ENCODE measurements at places on chromosomes 11 and 22.
A peak's percentile ranks its signal among the peaks of the same experiment; 100 is the strongest.

- no peak overlapping the region for H3K4me3 ChIP-seq
- H3K27ac ChIP-seq: no peak overlapping the region
- peaks cover 7% of the 10 kb centered on the region for H3K4me1 ChIP-seq
- DNase-seq: no peak
- peaks cover 45% of the 10 kb centered on the region for H3K27me3 ChIP-seq
Observed at GRCh38 chr11:46332093-46332567, 15.1 kb upstream of the DGKZ start.

GRCh38 chr11:14075118-14076078 lies 112.9 kb downstream of the SPON1 start:
- no peak overlapping the region for H3K27ac ChIP-seq
- DNase-seq: peak; percentile 42
- H3K4me1 ChIP-seq: no peaks in the 10 kb centered on the region
- no peaks in the 10 kb centered on the region for H3K36me3 ChIP-seq
- no peak overlapping the region for H3K4me3 ChIP-seq

- no peak overlapping the region for H3K4me3 ChIP-seq
- no peaks in the 10 kb centered on the region for H3K27me3 ChIP-seq
- H3K36me3 ChIP-seq: no peaks in the 10 kb centered on the region
- DNase-seq: no peak
Observed at GRCh38 chr22:39092111-39092862, 4.8 kb upstream of the APOBEC3H start.

GRCh38 chr11:111347002-111347722 lies 31.9 kb downstream of the POU2AF1 start:
- H3K4me1 ChIP-seq: no peaks in the 10 kb centered on the region
- H3K27me3 ChIP-seq: peaks cover 6% of the 10 kb centered on the region
- no peak overlapping the region for H3K4me3 ChIP-seq
- H3K36me3 ChIP-seq: no peaks in the 10 kb centered on the region
- no peak for DNase-seq

DNA sequence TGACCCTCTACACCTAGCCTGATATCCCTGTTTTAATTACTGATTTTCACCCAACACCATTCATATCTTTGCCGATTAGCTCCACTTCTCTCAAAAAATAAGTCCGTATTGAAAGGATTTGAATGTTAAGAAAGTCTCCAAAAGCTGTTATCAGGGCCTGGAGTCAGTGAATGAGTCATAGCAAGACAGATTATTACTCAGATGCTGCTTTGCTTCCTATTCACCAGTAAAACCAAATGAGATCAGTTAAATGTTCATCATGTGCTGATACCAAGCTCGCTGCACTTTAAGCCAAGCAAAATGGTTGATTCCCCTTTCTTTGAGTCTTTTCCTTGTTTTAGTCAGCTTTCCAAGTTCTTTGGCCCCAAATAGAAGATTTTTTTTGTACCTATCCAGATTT lies 228.4 kb downstream of the FAT3 start:
- H3K27me3 ChIP-seq: no peaks in the 10 kb centered on the region
- peak; percentile 92 for DNase-seq
- no peak overlapping the region for H3K27ac ChIP-seq
- H3K4me3 ChIP-seq: no peak overlapping the region

DNA sequence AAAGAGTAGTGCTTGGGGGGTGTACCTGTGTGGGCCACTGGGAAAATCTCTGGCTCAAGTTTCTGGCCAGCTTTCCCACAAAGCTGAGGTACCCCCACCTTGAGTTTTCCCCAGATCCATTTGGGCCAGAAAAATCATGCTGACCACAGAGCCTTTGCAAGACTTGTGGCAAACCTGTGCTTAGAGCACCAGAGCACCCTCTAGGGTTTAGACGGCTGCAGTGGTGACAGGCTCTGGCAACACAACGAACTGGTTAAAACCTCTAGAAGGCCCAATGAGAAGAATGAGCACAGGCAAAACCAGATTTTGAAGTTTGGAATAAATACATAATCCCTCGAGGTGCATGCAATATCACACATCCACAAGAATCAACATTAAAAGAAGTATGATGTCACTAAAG lies 290.7 kb upstream of the FOLH1 start:
- no peaks in the 10 kb centered on the region for H3K36me3 ChIP-seq
- no peaks in the 10 kb centered on the region for H3K27me3 ChIP-seq
- no peak for DNase-seq
- no peak overlapping the region for H3K27ac ChIP-seq
- no peaks in the 10 kb centered on the region for H3K4me1 ChIP-seq

- no peak for DNase-seq
- H3K27ac ChIP-seq: no peak overlapping the region
- no peaks in the 10 kb centered on the region for H3K27me3 ChIP-seq
Observed at GRCh38 chr11:130854483-130854882, 61.8 kb downstream of the SNX19 start.

- no peak overlapping the region for H3K4me3 ChIP-seq
- peak; percentile 50 for DNase-seq
- H3K4me1 ChIP-seq: peaks cover 26% of the 10 kb centered on the region
- H3K27ac ChIP-seq: no peak overlapping the region
Observed at GRCh38 chr22:39290724-39291161, 28.7 kb downstream of the RPL3 start.

DNA sequence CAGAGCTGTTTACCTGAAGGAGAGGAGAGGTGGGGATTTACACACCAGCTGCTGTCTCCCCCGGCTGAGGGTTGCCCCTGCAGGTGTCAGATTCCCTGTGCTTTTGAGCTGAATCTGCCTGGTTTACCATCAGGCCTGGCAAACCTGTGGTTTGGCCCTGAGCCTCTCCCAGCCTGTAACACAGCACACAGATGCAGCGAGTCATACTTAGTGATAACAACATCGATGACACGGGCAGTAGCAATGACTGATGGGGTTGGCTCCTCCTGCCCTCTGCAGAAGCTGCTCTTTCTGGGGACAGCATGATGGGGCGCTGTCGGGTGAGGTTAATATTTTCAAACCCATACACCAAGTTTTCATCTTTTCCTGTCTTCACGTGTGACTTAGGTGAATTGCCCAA lies 380.0 kb upstream of the B3GAT1 start:
- no peaks in the 10 kb centered on the region for H3K4me1 ChIP-seq
- H3K36me3 ChIP-seq: no peaks in the 10 kb centered on the region
- no peak for DNase-seq
- no peak overlapping the region for H3K4me3 ChIP-seq
- H3K27me3 ChIP-seq: no peaks in the 10 kb centered on the region

DNA sequence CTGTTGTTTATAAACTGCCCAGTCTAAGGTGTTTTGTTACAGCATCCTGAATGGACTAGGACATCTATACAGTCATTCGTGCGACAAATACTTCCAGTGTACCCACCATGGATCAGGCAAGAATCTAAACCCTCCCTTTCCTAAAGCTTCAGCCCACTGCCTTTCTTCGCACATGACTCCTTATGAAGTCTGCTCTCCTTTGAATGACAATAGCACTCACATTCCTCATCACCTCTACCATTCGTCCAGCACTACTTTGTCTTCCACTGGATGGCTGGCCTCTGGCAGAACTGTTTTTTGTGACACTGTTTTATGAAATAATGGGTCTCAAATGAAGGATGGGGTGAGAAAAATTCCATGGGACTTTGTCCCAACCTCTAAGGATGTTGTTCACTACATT lies 89.8 kb upstream of the LIN7C start:
- H3K4me3 ChIP-seq: no peak overlapping the region
- DNase-seq: no peak
- H3K36me3 ChIP-seq: no peaks in the 10 kb centered on the region

- peaks cover 6% of the 10 kb centered on the region for H3K4me1 ChIP-seq
- H3K4me3 ChIP-seq: no peak overlapping the region
- H3K27ac ChIP-seq: peak overlapping the region; percentile 32
- peak; percentile 12 for DNase-seq
- no peaks in the 10 kb centered on the region for H3K36me3 ChIP-seq
- no peaks in the 10 kb centered on the region for H3K27me3 ChIP-seq
Observed at GRCh38 chr11:99522467-99523173, 501.9 kb downstream of the CNTN5 start.

DNA sequence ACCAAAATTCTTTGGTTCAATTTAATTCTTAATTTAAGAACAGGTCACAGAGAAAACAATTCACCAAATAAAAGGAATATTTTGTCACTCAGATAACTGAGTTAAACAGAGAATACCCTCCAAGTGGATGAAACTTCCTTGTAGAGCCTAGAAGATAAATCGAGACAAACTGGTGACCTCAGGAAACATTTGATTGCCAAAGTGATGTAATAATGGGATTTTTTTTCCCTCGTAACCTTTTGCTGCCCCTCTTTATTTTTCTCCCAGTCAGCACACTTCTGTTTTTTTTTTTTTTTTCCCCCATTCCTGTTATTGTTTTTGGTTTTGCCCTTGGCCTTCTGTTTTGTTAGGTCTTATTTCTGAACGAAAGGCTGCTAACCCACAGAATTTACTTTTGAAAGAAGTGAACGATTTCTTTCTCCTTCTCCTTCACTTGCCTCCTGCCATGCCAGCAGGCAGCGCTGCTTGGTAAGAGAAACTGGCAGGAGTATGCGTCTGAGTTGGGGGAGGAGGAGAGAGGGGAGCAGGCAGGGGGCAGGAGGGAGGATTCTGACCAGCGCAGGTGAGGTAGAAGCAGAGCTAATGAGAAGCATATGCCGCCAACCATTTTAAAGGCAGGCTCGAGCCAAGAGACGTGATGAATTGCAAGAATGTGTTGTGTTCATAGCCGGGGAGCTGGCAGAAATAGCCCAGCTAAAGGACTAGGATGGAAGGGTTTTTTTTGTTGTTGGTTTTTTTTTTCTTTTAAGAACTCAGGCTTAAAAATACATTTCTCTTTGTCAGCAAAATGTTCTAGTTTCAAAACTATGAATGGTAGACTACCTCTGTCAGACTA lies 121.9 kb upstream of the MTMR2 start:
- peak; percentile 84 for DNase-seq
- no peaks in the 10 kb centered on the region for H3K36me3 ChIP-seq
- no peak overlapping the region for H3K27ac ChIP-seq
- no peak overlapping the region for H3K4me3 ChIP-seq

DNA sequence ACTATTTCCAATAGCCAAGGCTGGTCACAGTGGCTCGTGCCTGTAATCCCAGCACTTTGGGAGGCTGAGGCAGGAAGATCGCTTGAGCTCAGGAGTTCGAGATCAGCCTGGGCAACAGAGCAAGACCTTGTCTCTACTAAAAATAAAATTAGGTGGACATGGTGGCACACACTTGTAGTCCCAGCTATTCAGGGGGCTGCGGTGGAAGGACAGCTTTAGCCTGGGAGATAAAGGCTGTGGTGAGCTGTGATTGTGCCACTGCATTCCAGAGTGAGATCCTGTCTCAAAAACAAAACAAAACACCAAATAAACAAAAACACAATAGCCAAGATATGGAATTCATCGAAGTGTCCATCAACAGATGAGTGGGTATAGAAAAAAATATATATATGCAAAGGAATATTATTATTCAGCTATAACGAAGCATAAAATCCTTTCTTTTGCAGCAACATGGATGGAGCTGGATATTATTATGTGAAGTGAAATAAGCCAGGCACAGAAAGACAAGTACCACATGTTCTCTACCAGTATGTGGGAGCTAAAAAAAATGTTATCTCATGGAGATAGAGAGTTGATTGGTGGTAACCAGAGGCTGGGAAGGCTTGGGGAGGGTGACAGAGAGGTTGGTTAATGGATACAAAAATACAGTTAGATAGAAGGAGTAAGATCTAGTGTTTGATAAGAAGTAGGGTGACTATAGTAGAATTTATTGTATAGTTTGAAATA lies 22.6 kb upstream of the DLAT start:
- H3K27ac ChIP-seq: no peak overlapping the region
- peaks cover 8% of the 10 kb centered on the region for H3K36me3 ChIP-seq
- no peaks in the 10 kb centered on the region for H3K4me1 ChIP-seq
- no peak overlapping the region for H3K4me3 ChIP-seq

GRCh38 chr11:79794484-79795393 lies 353.9 kb upstream of the TENM4 start:
- no peak for DNase-seq
- H3K36me3 ChIP-seq: no peaks in the 10 kb centered on the region
- no peak overlapping the region for H3K4me3 ChIP-seq
- no peaks in the 10 kb centered on the region for H3K27me3 ChIP-seq
- no peak overlapping the region for H3K27ac ChIP-seq
- no peaks in the 10 kb centered on the region for H3K4me1 ChIP-seq

- H3K4me1 ChIP-seq: no peaks in the 10 kb centered on the region
- no peak for DNase-seq
- no peaks in the 10 kb centered on the region for H3K36me3 ChIP-seq
- H3K4me3 ChIP-seq: no peak overlapping the region
- no peak overlapping the region for H3K27ac ChIP-seq
Observed at GRCh38 chr11:133694701-133695100, 150.6 kb downstream of the SPATA19 start.

DNA sequence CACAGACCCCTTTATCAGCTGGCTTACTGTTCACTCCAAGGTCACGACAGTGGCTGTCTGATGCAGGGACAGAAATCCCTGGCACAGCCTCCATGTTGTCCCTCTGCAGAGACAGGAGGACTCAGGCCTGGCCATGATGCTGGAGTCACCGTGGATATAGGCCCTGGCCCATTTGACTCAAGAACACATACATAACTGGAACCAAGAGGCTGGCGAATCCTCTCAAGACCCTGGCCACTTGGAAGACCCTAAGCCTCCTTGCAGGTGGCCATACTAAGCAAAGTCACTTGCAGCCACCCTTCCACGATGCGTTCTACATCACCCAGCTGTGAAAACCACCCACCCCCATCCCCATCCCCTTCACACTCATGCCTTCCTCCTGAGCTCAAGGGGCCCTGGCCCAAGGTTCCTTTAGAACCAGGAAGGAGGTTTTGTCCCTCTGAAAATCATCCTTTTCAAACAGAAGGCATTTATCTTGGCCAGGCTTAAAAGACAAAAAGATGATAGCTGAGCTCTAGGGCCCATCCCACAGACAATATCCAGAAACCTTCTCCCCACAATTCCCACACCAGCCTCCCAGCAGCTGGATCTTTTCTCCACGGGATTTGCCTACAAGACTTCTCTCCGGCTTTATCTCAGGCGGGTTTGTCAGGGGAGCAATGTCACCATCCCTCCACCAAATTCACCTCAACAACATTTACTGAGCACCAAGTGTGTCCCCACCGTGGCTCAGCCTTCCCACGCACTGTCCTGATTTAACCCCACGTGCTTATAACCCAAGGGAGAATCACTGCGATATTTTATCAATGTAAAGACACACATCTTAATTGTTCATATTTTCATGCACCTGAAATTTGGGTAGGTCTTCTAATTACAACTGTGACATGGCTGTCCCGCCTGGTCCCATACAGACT lies 123.4 kb upstream of the SERPIND1 start:
- H3K36me3 ChIP-seq: no peaks in the 10 kb centered on the region
- no peak overlapping the region for H3K27ac ChIP-seq
- H3K4me3 ChIP-seq: no peak overlapping the region
- peaks cover 3% of the 10 kb centered on the region for H3K4me1 ChIP-seq

- no peak overlapping the region for H3K4me3 ChIP-seq
- H3K27ac ChIP-seq: no peak overlapping the region
- H3K36me3 ChIP-seq: no peaks in the 10 kb centered on the region
- H3K27me3 ChIP-seq: no peaks in the 10 kb centered on the region
- peaks cover 24% of the 10 kb centered on the region for H3K4me1 ChIP-seq
Observed at GRCh38 chr11:79054636-79055035, 386.2 kb downstream of the TENM4 start.

- peaks cover 15% of the 10 kb centered on the region for H3K4me1 ChIP-seq
- no peak overlapping the region for H3K27ac ChIP-seq
- H3K36me3 ChIP-seq: peaks cover 36% of the 10 kb centered on the region
- no peak overlapping the region for H3K4me3 ChIP-seq
Observed at GRCh38 chr22:31100762-31101525, 6.4 kb downstream of the SELENOM start.

Data from astrocyte (in vitro differentiated cells and primary cell).